ENCODE measurements at places on chromosomes 4 and X.

DNA sequence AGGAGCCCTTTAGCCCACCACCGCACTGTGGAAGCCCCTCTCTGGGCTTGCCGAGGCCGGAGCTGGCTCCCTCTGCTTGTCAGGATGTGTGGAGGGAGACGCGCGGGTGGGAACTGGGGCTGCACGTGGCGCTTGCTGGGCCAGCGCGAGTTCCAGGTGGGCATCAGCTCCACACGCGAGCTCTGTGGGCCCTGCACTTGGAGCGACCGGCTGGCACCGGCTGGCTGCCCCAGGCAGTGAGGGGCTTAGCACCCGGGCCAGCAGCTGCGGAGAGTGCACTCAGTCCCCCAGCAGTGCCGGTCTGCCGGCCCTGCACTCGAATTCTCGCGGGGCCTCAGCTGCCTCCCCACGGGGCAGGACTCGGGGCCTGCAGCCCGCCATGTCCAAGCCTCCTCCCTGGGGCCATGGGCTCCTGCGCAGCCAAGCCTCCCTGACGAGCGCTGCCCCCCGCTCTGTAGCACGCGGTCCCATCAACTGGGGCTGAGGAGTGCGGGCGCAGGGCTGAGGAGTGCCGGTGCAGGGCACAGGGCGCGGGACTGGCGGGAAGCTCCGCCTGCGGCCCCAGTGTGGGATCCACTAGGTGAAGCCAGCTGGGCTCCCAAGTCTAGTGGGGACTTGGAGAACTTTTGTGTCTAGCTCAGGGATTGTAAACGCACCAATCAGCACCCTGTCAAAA, 93.6 kb downstream of the DTHD1 start:
- no peak for DNase-seq

- no peak for DNase-seq
Measured at GRCh38 chr4:35399912-35400311, 844.4 kb downstream of the ARAP2 start.

DNA sequence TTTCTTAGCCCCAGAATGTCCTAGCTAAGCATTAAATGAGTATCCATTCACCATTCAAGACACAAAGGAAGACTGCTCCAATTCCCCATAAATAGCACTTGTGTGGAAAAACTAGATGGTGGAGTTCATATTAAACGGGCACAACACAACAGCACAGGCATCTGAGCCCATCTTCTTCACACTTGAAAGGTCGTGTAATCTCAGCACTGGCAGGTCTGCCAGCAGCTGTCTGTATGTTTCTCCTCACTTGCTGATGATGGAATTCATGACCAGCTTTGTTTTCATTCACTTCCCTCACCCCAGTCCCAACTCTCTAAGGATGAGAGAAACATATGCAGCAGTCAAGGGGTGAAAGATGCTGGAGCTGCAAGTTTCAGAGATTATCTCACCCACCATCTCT, 148.7 kb downstream of the AFAP1 start:
- DNase-seq: no peak

GRCh38 chrX:151538190-151539122, 25.0 kb upstream of the PASD1 start:
- no peak for DNase-seq

DNA sequence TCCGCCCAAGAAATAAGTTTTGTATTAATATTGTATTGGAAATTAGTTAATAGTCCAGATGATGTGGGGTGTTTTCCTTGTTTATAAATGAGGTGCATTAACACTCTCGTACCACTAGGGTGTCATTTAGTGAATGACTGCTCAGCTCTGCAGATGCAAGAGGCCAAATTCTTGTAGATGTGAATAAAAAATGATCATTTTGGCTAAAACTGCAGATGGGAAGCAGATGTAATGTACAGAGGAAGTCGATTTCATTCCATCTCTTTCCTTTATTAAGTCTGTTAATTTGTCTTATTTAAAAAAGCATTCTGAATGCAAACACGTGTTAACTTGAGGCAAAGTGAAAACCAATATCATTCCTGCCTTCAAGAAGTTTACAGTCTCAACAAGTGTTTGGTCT, 108.1 kb downstream of the DHX15 start:
- no peak for DNase-seq

DNA sequence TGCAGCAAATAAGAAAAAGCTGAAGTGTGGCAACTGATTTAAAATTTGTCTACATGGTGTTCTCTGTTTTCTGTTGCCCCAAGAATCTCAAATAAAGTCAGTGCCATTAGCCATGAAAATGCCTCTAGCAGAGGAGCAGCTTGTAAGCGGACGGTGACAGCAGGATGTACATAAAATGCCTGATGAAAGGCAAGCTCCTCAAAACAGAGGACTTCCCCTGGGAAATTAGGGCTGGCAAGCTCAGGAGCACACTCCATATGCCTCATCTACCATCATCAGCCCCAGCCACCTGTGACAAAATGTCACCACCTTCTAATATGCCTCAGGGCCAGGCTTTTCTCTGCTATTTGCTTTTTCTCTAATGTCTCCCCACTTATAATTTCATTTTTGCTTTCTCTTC, 54.5 kb downstream of the ASB9 start:
- DNase-seq: no peak

GRCh38 chr4:106851726-106852125, 184.4 kb downstream of the DKK2 start:
- DNase-seq: no peak

DNA sequence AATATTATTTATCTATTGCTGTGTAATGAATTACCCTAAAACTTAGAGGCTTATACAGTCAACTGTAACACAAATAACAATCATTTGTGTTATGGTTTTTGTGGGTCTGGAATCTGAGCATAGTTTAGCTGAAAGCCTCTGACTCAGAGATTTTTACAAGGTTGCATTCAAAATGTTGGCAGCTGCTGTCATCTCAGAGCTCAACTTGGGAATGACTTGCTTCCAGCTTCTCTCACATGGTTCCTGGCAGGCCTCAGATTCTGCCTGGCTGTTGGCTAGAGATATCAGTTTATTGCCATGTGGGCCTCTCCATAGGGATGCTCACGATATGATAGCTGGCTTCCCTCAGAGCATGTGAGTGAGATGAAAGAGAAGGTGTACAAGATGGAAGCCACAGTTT, 70.2 kb upstream of the BRWD3 start:
- no peak for DNase-seq

DNA sequence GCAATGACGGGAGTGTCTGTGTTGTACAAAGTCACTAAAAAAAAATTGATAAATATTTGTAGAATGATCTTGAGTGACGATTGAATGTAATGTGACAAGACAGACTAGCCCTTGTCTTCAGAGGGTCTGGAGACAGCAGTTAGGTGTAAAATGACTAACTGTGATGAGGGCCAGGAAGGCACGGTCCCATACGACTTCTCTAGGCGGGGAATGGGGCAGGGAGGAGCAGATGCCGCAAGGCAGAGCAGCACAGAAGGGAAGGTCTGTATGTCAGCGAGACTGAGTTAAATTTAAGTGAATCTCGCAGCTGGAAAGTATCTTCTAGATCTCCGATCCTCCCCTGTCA, 405 bp downstream of the CENPE start:
- no peak for DNase-seq

DNA sequence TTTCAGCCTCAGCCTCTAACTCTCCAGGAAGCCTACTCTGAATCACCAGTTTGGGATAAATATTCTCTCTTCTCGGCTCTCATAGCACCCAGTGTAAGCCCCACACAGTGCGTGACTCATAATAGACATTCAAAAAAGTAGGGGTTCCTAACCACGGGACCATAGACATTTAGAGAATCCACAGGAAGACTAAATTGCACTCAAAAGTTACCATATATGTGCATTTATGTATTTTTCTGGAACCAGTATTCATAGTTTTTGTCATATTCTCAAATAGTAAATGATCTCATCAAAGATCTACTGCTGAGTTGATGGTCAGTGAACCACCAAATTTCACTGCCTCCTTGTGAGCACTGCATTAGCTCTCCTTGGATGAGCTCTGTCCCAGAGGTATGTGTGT, 625.7 kb downstream of the SMARCA1 start:
- DNase-seq: no peak

DNA sequence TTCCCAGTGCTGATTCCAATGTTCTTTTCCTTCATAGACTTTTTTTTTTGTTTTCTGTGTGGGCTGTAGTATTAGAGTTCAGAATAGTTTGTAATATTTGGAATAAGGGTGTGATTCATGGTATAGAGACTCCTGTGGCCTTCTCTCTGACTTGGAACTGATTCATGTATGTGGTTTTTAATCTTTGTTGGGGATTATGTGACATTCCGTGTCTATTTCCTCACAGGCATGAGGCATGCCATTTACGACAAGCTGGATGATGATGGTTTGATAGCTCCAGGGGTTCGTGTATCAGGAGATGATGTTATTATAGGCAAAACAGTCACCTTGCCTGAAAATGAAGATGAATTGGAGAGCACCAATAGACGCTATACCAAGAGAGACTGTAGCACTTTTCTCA, 44.4 kb downstream of the POLR2B start:
- DNase-seq: no peak

DNA sequence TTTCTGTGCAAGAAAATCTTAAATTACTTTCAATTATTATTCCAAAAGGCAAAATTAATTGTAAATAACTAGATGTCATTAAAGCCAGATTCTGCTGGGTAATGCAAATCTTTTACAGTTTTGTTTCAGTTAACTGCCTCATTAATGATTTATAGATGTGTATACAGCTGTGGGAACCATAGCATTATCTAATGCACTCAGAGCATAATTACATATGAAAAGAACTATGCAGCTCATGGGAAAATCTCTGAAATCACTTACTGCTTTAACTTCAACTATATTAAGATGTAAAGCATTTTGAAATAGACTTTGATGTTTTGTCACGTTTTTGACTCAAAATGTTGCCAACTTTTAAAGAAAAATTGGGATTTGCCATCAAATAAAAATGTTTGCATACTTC, 630.3 kb upstream of the KLHL4 start:
- DNase-seq: peak; percentile 20

- no peak for DNase-seq
Measured at GRCh38 chr4:37682701-37683401, 3.3 kb downstream of the RELL1 start.

- no peak for DNase-seq
Measured at GRCh38 chrX:72466493-72466892, 106.2 kb downstream of the HDAC8 start.

DNA sequence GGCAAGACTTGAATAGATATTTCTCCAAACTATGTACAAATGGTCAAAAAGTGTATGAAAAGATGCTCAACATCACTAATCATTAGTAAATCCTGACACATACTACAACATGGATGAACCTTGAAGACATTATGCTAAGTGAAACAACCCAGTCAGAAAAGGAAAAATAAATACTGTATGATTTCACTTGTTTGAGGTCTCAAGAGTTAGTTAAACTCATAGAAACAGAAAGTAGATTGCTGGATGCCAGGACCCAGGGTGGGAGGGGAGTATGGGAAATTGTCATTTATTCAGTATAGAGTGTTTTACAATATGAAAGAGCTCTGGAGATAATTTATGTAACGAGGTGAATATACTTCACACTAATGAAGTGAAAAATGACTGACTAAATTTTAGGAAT, 32.4 kb downstream of the PRMT9 start:
- no peak for DNase-seq

- no peak for DNase-seq
Measured at GRCh38 chr4:184994010-184994622, 24.2 kb upstream of the HELT start.
